ENCODE measurements at places on chromosomes 7 and 10.
A peak's percentile ranks its signal among the peaks of the same experiment; 100 is the strongest.

- no peak for DNase-seq
Measured at GRCh38 chr7:159047536-159047935, 97.1 kb downstream of the VIPR2 start.

GRCh38 chr10:14571866-14572507 lies 202.7 kb downstream of the FAM107B start:
- DNase-seq = no peak

DNA sequence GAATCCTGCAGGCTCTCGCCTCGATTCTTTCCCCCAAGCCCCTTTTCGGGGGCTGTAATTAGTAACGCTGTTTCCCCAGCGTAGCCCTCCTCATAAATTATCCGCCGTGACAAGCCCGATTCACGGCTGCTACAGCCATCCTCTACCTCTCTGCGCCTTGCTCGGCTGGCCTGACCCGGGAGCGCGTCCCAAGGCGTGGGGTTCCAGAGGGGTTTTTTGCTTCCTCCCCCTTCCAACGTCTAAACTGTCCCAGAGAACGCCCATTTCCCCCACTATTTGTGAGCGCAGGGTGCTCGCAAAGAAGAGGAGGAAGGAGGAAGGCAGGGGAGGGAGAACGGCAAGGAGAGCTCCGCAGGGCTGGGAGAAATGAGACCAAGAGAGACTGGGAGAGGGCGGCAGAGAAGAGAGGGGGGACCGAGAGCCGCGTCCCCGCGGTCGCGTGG lies 880 bp downstream of the HOXA5 start:
- no peak for DNase-seq

DNA sequence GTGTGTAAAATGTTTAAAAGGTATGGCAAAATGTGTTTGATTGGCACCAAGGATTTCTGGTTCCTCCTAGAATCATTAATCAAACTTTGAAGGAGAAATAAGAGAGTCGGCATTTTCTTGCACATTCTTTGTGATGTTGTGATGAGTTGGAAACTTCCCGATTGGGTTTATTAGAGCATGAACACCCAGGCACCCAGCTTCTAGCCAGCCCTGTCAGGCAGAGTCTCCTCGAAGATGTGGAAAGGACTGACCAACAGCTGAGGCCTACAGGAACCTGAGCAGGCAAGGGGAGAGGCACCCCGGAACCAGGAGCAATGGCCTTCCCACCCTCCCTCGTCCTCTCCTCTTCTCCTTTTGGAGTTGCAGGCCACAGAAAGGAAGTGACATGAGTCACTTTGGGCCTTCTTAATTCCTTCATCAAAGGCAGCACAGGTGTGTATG lies 68.7 kb downstream of the EGFR start:
- DNase-seq = no peak

DNA sequence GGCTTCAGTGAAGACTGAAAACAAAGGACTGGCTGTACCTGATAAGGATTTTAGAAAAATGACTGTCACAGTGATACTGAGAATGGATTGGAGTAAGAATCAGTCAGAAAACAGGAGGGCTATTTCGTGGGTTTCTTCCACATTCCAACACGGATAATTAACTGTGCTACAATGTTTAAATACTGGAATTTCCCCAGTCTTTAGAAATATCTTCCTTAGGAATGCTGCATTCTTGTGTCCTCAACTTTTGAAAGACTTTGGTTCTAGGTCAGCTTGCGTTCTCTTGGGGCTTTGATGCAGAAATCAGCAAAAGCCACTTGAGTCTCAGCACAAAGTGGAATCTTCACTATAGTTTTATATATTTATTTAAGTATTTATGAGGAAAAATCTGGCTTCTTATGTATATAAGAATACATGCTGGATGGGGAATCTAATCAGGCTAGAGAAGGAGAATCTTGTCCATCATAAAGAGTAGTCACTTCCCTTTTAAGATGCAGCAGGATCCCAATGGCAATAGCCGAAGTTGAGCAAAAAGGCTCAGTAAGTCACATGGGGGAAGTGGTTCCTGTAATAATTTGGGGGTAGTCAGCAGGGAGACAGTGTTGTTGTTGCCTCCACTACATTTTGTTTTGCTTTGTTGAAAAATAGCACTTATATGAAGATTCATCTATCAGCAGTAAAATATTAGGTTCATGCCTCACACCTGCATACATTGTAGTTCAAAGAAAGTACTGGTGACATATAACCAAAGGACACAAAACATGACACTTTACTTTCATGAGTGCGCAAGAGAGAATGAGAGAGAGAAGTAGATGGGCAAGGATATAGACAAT lies 86.0 kb downstream of the CH25H start:
- no peak for DNase-seq

DNA sequence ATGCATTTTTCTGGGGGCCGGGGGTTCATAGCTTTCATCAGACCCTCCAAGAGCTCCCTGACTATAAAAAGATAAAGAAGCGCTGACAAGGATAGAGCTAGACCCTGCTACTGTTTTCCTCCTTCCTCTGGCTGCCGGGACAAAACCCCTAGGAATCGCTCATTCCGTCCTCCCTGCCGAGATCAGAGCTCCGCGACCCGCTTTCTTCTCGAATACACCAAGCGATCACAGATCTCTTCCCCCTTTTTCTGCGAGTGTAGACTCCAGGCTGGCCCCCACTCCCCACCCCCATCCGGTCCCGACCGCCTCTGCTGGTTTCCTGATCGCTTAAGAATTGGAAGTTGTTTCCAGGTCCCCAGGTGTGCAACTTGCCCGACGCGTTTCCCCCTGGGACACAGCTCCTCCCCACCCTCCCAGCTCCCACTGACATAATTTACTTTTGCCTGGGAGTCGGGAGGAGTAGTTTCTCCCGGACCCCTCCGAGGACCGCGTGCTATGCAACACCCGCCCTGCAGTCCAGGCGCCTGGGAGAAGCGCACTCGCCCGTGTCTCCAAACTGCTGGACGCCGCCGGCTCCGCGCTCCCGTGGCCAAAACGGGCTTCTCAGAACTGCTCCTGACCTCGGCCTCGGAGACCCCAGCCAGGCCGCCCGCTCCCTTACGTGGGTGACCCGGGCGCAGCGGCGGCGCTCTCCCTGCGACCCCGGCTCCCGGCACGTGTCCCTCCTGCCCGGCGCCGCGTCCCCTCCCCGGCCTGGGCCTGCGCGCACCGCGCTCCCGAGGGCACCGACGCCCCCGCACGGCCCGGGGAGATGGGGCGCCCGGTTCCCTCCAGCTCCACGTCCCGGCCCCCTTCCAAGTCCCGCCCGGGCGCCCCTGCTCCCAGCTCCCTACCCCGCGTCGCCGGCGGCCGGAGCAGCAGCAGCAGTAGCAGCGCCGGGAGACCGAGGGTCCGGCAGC lies 552 bp downstream of the IL15RA start:
- DNase-seq = no peak

DNA sequence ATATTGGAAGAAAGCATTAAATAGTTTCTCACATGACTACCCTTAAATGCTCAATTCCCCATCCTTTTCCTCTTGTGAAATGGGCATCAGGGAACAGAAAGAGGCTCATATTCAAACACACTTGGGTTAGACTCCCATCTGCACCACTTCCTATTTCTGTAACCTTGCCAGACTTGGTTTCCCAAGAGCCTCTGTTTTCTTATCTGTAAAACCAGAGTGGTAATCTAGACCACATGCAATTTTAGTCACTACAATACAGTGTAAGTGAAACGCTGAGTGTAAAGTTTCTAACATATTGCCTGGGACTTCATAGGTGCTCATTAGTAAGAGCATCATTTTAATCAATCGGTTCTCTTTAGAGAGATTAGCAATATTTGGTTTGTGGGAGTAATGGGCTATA lies 136.3 kb downstream of the SORCS1 start:
- DNase-seq = no peak

- no peak for DNase-seq
Measured at GRCh38 chr10:113099431-113100183, 149.6 kb downstream of the TCF7L2 start.

DNA sequence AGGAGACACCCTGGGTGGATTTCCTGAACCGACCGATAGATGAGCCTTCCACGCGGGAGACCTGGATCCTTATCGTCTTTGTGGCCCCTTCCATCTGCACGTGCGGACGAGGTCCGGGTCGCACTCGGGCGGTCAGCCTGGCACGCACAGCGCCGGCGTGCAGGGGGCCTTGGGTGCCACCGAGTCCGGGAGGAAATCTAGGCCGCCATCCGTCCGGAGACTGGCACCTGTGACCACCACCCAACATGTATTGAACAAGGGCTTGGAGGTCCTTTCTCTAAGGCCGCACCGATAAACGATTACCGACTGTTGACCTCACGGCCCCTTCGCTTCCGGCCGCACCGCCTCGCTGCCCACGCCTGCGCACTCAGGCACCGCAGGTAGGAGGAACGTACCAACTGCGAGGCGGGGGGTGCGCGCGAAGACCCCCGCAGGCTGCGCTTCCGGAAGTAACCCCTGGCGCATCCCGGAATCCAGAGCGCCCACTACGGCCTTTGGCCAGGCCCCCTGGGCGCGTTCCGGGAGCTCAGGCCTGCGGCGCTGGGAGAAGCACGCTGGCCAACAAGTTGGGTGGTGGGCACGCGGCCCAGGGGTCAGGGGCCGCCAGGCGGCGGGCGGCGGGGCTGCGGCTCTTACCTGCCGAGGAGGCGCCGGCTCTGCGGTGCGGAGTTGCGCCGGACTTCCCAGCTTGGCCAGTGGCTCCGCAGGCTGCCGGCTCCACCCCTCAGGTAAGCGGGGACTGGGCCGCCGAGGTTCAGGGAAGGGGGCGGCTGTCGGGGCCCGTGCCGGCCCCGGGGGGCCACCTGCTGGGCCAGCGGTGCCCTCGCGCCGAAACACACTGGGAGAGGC lies at the start of the genes ACTR3C and LRRC61:
ACTR3C (minus strand) TSS at position 713 of the 849 bp plus-strand sequence. CDS start 28,249 bp downstream, outside the sequence.
LRRC61 (plus strand) TSS at position 523 of the 849 bp plus-strand sequence. CDS start 13,507 bp downstream, outside the sequence.
- peak; percentile 34 for DNase-seq

DNA sequence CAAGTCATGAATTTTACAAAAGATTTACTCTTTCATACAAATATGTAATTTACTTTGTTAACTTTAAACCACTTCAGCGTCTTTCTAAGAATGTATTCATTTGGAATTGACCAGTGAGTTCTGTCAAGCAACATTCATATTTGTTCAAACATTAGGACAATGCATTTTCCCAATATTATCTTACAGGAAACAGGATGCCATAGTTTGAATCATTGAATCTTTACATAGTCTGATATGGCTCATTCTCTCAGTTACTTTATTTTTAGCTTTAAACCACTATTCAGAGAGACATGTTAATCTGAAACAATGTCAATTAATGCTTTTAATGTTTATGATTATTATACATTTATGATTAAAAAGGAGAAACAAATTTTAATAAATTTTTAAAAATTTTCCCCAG lies 21.1 kb upstream of the MEOX2 start:
- DNase-seq = no peak

GRCh38 chr10:114304571-114305421 lies 65.7 kb downstream of the VWA2 start:
- no peak for DNase-seq

DNA sequence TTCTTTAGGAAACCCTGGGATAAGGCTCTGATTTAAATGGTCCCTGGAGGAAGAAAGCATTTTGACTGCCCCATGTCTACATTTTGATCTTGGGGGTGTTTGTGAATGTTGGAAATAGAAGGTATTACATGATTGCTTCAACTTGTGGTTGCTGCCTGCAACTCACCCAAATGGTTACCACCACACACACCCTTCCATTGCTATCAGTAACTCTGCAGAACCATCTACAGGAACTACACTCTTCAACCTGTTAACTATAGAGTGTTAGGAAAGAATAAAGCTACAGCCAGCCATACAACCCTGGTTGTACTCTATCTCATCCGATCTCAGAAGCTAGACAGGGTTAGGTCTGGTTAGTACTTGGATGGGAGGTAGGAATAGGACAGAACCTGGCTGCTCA lies 71.2 kb downstream of the APBB1IP start:
- no peak for DNase-seq

- DNase-seq = no peak
Measured at GRCh38 chr10:104099269-104099668, 13.6 kb upstream of the COL17A1 start.

GRCh38 chr7:37320848-37321468 lies 127.7 kb downstream of the ELMO1 start:
- peak; percentile 11 for DNase-seq

DNA sequence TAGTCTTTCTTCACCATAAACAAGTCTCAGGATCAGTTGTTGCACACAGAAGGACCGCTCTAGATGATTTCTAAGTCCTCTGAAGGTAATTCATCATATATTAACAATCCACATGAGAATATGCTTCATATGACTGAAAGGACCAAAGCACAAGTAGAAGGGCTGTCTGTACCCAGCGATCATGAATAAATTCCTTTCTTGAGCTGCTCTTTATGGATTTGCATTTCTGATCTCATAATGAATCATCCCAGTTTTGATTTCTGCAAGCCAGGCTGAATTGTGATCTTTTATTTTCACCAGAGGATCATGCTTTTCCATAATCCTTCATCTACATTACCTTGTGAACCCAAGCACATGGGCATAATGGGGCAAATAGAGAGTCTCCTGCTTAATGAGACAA lies 675.6 kb downstream of the MAGI2 start:
- DNase-seq = no peak

DNA sequence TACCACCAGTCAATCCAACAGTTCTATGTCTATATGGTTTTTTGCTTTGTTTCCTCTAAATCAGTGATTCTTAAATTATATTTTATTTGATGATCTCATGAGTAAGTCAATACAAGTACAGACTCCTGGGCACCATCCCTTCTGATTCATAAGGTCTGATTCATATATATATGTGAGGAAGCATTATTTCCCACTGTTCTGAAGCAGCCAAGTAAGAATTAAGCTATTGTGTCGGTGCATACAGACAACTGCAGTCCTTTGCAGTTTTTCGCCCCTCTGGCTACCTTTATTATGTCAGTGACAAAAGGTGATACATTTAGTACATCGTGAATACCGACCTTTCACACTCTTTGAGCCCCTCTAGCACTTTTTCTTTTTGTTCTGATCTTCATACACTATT lies 1079.6 kb upstream of the C7orf33 start:
- DNase-seq = no peak

DNA sequence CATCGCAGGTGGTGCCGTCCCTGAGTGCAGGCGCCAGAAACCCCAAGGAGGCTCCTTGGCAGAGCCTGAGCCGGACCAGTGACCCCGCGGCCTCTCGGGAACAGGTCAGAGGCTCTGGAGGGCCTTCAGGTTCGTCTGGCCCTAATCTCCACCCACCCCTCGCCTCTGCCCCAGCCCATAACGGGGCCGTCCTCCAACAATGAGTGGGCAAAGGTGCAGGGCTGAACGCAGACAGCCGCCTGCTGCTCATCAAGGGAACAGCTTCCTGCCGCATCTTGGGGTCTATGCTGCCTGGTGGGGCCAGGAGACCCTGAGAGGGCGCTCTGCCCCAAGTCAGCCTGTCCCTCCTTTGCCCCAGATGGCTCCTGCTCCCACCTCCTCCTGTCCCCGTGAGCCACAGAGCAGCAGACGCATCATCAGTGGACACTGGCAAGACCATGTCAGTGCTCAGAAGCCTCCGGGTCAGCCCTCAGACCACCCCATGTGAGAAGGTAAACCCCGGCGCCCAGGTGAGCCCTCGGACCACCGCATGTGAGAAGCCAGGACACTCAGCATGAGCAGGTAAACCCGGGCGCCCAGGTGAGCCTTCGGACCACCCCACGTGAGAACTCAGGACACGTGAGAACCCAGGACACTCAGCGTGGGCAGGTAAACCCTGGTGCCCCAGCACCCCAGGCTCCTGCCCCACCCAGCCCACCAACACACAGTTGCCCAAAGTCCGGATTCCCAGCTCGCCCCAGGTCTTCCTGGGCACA lies 142.0 kb downstream of the PTPRN2 start:
- DNase-seq = no peak

All from NCI-H446 treated with DMSO at 0.1 percent for 48 hours (cell line).